ENCODE measurements at places on chromosomes 5 and 9.

DNA sequence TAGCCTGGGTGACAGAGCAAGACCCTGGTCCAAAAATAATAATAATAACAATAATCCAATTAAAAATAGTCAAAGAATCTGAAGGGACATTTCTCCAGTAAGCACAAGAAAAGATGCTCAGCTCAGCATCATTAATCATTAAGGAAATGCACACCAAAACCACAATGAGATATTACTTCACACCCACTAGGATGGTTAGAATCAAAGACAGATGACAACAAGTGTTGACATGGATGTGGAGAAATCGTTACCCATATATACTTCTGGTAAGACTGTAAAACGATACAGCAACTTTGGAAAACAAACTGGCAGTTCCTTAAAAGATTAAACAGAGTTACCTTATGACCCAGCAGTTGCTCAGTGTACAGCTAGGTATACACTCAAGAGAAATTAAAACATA is 5.3 kb upstream of the FANCG start:
- DNase-seq, result no peak

GRCh38 chr5:149707097-149707496 is 23.0 kb upstream of the PPARGC1B start:
- DNase-seq, result no peak

DNA sequence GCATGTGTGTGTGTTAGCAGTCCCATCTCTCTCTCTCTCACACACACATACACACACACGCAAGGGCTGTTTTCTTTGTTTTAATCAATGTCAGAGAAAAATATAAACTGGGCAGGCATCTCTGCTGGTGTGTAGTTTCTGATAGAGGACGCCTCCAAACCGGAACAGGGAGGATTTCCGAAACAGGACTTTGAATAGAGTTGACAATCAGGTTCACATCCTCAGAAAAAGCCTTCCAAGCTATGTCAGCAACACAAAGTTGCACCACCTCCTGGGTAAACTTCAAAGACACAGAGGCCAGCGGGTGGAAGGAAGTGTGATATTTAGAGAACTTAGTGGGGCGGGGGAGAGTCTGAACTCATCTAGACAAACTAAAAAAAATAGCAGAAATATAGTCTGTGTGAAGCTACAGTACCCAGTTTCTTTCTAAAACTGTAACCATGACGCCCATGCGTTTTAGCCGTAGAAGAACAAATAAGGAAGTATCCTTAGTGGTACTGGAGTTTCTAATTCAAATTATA is 1.2 kb downstream of the ST8SIA4 start:
- peak; percentile 32 for DNase-seq

DNA sequence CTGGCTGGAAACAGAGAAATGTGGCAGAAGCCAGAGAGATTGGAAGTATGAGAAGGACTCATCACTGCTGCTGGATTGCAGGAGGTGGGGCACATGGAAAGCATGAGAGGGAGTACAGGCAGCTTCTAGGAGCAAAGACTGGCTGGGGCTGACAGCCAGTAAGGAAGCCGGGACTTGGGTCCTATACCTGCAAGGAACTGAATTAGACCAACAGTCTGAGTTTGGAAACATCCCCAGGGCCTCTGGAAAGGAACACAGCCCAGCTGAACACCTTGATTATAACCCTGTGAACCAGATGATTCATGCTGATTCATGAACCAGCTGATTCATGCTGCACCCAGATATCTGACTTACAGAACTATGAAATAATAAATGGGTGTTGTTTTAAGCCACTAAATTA is 93.4 kb downstream of the OSTF1 start:
- DNase-seq, result no peak

- no peak for DNase-seq
These were observed 58.7 kb upstream of the ANKRD55 start for GRCh38 chr5:56291661-56292374.

DNA sequence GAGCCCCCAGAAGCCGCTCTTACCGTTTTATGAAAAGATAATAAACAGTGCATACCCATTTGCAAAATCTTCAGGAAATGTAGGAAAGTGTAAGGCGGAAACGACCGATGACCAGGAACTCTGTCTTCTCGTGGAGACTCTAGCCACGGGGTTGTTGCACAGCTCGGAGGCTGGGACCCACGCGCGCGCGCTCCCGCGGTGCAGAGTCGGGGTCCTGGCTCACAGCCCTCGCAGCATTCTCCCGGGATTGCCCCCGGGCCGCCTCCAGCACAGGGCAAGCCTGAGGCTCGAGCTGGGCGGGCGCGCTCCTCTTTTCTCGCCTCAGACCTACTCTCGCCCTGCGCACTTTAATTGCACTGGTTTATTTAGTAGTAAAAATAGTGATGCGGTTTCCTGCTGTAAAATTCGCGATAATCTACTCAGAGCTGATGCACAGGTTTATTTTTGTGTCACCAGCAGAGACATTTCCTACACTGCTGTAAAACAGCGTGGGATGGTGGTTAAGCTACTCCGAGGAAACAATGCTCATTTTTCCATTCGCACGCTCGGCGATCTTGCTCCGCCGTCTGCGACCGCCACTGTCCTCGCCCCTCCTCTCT is 15.5 kb downstream of the TRIM7 start:
- DNase-seq, result no peak

GRCh38 chr5:118519466-118519865 is 468.9 kb downstream of the DTWD2 start:
- no peak for DNase-seq

DNA sequence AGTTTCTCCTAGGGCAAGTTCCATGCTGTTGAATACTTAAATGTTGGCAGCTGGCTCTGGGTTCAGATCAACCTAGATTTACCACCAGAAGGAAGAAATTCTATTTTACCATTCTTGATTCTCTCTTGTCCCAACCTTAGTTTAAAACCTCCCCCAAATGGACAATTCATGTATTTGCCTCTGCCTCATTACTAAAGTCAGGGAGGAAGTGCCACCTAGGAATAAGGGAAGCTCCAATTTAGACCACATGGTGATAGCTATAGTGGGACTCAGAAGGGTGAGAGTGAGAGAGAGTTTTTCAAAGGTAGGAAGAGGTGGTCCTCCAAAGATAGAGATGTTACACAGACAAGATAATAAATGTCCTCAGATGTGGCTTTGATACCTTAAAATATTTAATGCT is 53.4 kb upstream of the PAM start:
- DNase-seq, result no peak

DNA sequence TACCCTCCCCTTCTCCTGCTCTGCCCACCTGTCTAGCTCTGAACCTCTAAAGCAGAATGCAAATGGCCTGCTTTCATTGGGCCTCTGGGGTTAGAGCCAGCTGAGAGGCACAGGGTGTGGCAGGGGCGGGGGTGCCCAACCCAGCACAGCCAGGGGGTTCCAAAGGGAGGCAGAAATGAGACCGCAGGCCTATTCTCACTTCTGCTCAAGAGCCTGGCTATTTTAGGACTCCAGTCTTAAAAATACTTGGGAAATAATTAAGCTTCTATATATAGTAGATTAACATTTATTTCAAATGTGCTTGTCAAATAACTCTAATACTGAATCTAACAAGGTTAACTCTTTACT is 5.7 kb downstream of the QSOX2 start:
- DNase-seq, result no peak

DNA sequence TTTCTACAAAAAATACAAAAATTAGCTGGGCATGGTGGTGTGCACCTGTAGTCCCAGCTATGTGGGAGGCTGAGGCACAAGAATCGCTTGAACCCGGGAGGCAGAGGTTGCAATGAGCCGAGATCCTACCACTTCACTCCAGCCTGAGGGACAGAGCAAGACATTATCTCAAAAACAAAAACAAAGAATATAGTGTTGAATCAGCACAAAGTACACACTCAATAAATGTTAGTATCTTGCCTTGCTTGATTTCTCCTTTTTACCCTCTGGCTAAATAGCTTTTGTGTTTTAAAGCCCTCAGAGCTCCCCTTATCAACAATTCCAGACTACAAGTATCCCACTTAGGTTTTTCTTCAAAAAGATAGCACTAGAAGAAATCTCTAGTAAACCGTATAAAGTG is 37.5 kb upstream of the CCNG1 start:
- no peak for DNase-seq

GRCh38 chr9:138021251-138022056 is 143.9 kb downstream of the CACNA1B start:
- DNase-seq, result no peak

DNA sequence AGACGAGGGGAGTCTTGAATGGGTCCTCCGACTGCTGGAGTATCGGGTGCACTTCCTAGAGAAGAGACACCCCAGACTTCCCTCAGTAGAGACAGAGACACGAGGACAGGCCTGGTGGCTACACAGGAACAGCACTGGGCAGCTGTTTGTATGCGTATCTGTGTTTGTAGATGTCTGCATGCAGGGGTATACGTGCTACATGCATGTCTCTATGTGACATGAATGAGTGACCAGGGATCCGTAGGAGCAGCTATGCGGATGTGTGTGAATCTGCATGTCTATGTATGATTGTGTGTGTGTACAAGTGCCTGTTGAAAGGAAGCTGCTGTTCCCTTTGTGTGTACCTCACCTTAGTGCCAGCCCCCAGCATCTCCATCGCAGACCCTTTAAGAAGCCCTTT is 31.2 kb downstream of the CNTFR start:
- DNase-seq, result no peak

- DNase-seq, result no peak
These were observed 644.6 kb downstream of the PRR16 start for GRCh38 chr5:121108725-121109124.

DNA sequence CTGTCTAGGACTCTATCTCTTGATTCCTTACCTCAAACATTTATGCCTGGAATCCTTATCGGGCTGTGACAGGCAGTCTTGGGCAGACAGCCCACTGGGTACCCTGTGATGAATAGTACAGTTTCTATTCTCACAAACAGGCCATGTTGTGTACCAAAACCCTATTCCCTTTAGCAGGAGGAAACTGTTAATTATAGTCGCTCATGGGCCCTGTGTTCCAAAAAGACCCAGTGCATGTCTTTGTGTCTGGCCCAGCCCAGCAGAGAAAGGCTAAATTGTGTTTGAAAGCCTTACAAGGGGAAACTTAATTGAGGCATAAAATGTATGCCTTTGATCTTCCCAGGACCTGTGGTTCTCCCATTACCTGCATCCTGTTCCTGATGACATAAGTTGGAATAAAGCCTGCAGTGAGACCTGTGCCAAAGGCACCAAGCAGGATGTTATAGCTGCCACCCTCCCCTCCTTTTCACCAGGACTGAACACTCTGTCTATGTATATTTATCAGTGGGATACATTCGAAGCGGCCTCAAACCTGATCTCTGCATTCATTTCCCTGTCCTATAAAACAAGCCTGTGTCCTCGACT is 43.3 kb downstream of the TLR4 start:
- no peak for DNase-seq

- no peak for DNase-seq
These were observed 180.6 kb downstream of the GABRG2 start for GRCh38 chr5:162248107-162248713.

- DNase-seq, result no peak
These were observed 241.7 kb upstream of the GAS1 start for GRCh38 chr9:87189006-87189405.

DNA sequence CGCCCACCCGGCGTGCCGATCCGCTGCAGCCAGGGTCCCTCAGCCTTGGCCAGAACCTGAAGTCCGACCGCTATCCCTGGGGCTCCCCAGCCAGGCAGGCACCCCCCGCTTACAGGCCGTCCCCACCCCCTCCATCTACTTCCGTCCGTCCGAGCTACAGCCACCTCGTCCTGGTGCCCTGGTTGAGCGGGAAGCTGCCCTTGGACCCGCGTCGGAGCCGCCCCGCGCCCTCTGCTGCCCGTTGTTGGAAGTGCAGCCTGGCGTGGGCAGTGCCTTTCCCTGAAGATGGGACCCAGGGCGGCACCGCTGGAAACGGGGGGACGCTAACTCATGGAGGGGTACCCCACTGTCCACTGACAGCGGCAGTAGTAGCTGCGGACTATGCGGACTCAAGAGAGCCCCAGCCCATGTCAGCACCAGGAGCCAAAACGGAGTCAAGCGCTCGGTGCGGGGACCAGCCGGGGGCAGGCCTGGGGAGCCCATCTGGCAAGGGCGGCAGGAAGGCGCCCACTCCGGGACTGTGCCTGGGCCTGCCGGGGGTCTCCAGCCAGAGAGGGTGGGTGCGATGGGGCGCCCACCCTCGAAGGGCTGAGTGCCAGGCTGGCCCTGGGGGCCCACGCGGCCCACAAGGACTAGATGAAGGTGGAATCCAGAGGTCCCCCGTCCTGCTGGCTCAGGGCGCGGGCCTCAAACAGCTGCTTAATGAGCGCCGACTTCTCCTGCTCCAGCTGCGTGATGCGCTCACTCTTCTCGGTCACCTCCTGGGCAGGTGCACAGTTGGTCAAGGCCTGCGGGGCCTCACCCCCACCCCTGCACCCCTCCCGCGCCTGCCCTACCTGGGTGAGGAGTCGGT is 6.1 kb downstream of the SAPCD2 start:
- DNase-seq, result peak; percentile 31

DNA sequence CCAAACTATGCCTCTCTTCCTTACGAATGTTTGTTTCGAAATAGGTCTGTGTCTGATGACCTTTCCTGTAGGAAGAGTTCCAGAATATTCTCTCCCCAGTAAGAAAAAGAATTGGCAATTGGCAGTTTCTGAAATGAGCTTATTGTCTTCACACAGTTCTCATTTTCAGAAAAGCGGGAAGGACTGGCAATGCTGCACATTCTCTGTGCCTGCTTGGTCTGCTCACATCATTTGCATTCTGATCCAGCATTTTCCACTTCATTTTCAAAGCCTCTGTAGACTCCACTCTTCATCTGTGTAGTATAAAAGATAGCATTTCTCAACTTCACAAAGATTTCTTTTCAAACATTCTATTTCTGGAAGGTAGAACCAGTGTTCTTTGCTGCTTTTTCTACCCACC is 120.6 kb upstream of the CCDC112 start:
- no peak for DNase-seq

- DNase-seq, result no peak
These were observed 146.1 kb upstream of the RAI14 start for GRCh38 chr5:34510002-34510401.

GRCh38 chr5:1495525-1495897 is 28.2 kb downstream of the LPCAT1 start:
- DNase-seq, result no peak

DNA sequence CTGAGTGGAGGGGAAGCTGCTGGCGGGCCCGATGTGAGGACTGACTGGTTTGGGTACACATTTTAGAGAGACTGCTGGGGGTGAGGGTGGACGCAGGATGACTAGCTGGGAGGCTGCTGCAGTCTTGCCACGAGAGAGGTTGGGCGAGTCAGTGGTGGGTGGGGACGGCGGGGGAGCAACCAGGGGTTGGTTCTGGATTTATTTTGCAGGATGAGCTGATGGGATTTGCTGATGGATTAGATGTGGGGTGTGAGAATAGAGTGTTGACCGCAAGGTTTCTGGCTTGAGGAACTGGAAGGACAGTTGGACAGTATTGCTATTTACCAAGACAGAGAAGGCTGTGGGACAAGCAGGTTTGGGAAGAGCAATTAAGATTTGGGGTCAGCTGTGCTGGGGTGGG is 5.8 kb upstream of the NDST1 start:
- DNase-seq, result no peak

- no peak for DNase-seq
These were observed 87.2 kb upstream of the NEURL1B start for GRCh38 chr5:172553903-172554302.
